ENCODE measurements at places on chromosomes 11 and 22.
A peak's percentile ranks its signal among the peaks of the same experiment; 100 is the strongest.

GRCh38 chr11:57546869-57547475 lies 9.6 kb downstream of the SMTNL1 start:
- DNase-seq, result peak; percentile 80

DNA sequence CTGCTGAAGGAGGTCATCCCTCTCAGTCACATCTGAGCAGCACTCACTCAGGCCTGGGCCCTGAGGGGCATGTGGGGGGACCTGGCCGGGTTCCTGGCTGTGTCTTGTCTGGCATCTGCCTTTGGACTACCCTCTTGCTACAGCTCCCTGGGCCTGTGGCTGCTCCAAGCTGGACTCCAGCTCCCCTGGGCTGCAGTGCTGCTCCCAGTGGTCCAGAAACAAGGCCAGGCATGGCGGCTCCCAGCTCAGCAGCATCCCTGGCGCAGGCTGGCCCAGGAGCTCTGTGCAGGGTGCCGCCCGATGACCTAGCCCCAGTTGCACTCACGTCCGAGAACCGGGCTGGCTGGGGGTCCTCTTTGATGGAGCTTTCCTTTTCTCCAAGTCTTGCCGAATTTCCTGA lies 5.3 kb downstream of the CDPF1 start:
- no peak for DNase-seq

DNA sequence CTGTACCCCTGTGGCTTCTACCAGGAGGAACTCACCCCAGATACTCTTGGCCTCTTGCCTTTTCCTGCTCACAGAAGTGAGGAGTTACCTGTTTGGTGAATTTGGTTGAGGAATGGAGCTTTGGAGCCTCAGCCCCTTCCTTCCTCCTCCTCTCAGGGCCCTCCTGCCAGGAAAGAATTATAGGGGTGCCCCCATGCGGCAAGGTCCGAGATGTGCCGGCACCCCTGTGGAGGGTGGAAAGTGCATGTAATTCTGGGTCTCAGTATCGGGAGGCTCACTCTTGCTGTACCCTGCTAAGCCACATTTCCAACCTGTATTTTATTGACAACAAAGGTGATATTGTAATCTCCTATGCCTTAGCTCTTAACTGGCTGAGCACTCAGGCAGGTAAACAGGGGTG lies 13.7 kb upstream of the IGSF22 start:
- DNase-seq, result no peak

- no peak for DNase-seq
These were observed 6.2 kb downstream of the APIP start for GRCh38 chr11:34909955-34910354.

GRCh38 chr11:66619080-66619554 lies 2.7 kb downstream of the RBM14 start:
- peak; percentile 60 for DNase-seq

GRCh38 chr11:74142624-74143023 lies 28.2 kb downstream of the C2CD3 start:
- no peak for DNase-seq

DNA sequence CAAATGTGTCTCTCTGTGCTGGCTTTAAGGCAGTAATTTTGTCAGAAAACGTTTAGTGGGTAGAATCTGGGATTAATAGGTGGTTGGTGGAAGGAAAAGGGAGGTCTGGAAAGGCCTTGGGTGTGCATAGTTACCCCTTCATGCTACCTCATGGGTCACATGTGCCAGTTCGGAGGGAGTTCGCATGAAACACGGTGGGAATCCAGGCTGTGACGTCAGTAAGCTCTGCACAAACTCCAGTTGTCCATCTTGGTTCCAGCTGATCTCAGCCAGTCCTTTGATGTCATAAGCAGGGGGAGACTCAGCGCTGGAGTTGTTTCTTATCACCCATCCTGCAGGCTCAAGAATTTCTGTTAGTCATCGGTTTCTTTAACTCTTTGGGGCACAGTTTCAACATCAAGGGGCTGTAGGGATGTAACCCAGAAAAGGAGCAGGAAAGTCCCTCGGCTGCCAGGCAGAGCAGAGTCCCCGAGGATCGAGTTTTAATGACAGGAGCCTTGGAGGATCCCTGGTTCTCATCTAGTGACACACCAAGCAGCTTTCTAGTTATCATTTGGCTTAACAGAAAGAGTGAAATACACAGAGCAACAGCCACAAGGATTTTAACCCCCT lies 28.9 kb downstream of the MOV10L1 start:
- no peak for DNase-seq

GRCh38 chr11:108680271-108680670 lies 15.4 kb downstream of the DDX10 start:
- no peak for DNase-seq

Measured in GM13976 (cell line).